Right renal cortex interstitium (tissue), 3 donors: ENCODE measurements at places on chromosomes 3 and 15.

DNA sequence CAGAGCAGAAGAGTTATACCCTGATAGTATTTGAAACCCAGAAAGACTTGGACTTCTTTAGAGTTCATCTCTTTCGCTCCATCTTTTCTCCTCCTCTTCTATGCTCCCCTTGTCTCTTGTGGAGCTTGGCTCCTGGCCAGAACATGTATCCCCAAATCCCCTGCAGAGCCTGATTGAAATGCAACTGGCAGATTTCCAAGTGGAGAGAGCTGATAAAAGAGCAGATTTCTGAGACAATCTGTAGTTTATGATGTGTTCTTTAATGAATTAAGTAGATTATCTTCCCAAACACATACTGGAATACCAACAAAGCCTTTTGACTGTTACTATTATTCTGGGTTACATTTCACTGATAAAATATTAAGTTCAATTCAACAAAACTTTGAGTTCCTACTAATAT lies 33.4 kb downstream of the UNC13C start:
- DNase-seq = no peak

DNA sequence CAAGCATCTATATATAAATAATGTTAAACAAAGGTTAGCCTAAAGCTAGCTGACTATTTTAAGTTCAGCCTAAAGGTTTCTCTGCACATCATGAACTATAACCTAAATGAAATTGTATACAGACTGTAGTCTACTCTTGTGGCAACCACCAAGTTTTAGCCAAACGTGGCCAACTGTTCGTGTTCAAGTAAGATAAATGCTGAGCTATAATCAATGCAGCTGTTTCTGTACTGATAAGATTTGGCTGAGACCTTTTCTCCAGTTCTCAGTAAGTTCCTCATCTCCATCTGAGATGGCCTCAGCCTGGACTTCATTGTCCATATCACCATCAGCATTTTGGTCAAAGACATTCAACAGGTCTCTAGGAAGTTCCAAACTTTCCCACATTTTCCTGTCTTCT lies 43.7 kb upstream of the IGSF10 start:
- no peak for DNase-seq

DNA sequence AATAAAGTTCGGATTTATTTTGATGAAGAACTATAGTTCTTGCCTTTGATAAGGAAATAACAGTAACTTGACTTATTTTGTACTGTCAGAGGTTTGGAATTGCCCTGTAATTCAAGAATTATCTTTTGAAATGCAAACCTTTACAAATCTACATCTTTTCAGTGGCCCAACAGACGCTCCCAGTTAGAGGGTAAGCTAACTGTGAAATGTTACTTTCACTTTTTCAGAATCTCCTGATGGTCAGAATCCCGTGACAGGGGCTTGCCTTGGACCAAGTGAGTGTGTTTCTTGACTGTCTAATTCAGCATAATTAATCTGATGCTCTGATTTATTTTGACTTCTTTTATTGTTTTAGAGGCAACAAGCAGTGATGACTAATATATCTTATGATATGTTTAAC lies 262.5 kb downstream of the PLOD2 start:
- DNase-seq = no peak

- no peak for DNase-seq
Observed at GRCh38 chr3:193853511-193854219, 260.7 kb downstream of the OPA1 start.

GRCh38 chr3:59411186-59411585 lies 361.4 kb upstream of the CFAP20DC start:
- DNase-seq = no peak

DNA sequence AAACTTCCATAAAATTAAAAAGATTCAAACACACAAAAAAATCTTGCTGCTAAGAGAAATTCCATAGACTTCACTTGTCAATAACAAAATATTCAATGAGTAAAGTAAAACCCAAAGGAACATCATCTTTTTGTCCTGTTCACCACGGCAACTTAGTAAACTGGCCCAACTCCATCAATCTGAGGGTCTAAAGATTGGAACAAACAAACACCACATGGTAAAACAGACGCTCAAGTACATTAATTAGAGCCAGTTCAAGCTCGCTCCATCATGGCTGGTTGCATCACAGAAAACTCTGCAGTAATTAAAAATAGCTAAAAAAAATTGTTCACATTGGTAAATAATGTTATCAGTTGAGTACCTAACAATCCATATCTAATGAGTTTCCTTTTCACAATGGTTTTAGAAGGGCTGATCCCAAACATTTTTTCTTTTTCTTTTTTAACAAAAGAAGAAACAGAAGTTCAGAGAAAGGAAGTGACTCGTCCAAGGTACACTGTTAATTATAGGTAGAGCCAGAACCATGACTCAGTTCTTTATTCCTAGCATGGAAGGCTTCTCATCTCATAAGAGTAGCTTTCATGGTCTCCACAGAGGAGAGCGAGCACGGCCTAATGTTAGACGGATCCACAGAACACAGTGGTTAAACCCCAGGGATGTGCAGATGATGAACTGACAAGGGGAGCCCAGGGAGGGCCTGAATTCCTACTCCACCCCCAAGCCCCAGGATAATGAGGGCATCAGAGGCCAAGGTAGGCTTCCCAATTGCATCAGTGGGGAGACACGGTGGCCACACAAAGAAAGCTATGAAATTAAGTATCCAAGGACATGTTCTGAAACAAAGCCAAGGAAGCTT lies 79.2 kb upstream of the ARHGEF3 start:
- no peak for DNase-seq

GRCh38 chr3:174295306-174296092 lies 563.6 kb upstream of the NAALADL2 start:
- DNase-seq = no peak

DNA sequence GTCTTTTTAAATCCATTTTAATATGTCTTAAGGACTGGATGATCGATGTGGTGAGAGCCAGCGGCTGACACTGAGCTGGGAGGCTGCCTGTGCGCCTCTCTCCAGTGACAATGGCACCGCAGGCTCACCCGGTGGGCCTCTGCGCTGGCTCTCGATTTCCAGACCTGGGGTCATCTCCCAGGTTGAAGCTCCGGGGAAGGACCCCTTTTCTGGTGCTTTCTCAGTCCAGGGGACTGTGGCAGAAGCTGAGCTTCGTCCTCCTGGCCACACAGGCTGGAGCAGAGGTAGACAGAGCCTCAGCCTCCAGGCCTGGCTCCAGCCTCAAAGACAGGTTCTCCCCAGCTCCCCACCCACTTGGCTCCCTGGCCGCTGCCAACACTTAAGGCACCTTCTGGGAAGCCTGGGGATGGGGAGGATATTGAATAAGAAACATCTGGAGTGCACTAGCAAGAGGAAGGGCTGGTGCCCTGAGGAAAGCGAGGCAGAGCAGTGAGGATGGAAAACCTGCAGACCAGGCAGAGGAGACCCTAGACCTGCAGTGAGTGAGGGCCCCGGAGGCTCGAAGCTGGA lies 154.2 kb upstream of the SMAD3 start:
- DNase-seq = no peak

GRCh38 chr3:148605521-148605920 lies 92.2 kb upstream of the AGTR1 start:
- DNase-seq = no peak

DNA sequence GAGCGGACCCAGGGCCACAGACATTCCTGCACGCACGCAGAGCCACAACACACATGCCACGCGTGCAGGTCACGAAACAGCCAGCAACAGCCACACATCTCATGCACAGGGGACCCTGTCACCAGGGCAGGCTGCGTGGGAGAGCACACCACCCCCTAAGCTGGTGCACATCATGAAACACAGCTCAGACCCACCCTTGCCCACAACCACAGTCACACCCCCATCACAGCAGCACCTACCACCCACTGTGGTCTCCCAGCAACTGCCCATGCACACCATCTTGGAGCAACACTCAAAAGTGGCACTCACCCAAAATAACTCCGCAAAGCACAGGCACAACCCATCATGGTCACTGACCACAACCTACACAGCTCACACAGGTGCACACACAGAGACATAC lies 75.7 kb downstream of the OCA2 start:
- no peak for DNase-seq

- DNase-seq = no peak
Observed at GRCh38 chr3:4751502-4752101, 227.6 kb upstream of the BHLHE40 start.

DNA sequence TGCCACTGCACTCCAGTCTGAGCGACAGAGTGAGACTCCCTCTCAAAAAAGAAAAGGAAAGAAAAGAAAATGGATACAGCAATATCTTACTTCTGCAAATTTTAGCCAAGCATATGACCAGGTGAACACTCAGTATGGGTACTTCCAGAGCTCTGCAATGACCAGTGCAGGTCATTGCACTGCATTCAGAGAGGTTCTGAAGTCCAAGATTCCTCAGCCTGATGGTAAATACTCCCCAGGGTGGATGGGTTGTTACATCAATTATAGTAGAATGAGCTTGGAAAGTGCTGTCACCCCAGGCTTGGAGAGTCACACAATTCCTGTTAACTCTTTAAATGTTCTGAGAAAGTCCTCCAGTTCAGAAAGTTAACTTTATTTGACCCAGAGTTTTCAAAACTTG lies 103.7 kb downstream of the RPLP1 start:
- DNase-seq = no peak

- no peak for DNase-seq
Observed at GRCh38 chr3:138093721-138094120, 21.7 kb downstream of the DZIP1L start.

DNA sequence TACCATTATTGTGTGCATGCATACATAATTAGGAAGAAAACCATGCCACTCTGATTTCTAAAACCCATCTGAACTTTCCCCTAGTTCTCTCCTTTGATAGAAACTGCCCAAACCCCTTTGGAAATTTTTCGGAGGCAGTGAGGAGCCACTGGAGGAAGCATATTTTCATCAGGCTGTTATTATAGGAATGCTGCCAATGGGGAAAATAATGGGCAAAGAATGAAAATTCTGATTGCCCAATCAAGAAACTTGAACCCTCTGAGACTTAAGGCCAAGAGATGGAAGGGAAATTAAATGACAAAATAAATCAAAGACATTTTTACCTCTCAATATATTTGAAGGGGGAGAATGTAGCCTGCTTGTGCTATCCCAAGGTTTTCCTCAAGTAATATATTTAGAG lies 376.0 kb upstream of the PDZRN3 start:
- no peak for DNase-seq

DNA sequence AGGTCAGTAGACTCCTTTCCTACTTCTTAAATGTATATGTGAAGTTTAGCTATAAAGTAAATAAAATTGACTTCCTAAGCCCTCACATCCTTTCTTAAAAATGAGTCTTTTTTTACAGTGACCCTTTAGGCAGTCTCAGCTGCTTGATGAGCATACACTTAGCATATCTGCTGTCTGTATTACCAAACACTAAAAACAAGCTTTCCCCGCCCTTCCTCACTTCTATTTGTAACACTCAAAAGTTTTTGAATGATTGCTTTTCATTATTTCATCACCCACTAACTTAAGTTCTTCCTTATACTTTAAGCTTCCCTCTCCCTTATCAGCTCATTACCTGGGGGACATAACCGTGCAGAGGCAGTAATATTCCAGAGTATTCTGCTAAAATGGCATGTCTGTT lies 89.4 kb downstream of the PLOD2 start:
- DNase-seq = no peak

- DNase-seq = no peak
Observed at GRCh38 chr3:183375337-183375736, 53.1 kb downstream of the MCF2L2 start.

- DNase-seq = no peak
Observed at GRCh38 chr3:42214064-42214463, 51.9 kb downstream of the CCK start.

DNA sequence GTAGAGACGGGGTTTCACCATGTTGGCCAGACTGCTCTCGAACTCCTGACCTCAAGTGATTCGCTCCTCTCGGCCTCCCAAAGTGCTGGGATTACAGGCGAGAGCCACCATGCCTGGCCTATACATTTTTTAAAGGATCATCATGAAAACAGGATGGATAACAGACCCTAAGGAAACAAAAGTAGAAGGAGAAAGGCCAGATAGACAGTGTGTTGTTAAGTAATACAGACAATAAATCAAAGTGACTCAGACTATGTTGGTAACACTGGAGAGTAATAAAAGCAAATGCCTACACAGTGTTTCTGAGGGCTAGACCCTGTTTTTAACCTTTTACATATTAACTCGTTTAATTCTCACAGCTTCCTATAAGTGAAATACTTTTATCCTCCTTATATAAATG lies 133.8 kb upstream of the MCTP2 start:
- no peak for DNase-seq

- no peak for DNase-seq
Observed at GRCh38 chr15:36584511-36584910, 5.1 kb downstream of the CDIN1 start.

- no peak for DNase-seq
Observed at GRCh38 chr3:146464005-146464595, 5.3 kb downstream of the PLSCR2 start.

GRCh38 chr3:55484801-55485791 lies 2.0 kb downstream of the WNT5A start:
- DNase-seq = no peak

- DNase-seq = no peak
Observed at GRCh38 chr3:170309046-170309445, 48.5 kb upstream of the SKIL start.

- no peak for DNase-seq
Observed at GRCh38 chr15:86773736-86774135, 694.1 kb downstream of the AGBL1 start.

GRCh38 chr3:156389449-156389950 lies 165.4 kb downstream of the SSR3 start:
- DNase-seq = no peak

GRCh38 chr3:8882171-8882593 lies 81.1 kb downstream of the RAD18 start:
- DNase-seq = no peak

DNA sequence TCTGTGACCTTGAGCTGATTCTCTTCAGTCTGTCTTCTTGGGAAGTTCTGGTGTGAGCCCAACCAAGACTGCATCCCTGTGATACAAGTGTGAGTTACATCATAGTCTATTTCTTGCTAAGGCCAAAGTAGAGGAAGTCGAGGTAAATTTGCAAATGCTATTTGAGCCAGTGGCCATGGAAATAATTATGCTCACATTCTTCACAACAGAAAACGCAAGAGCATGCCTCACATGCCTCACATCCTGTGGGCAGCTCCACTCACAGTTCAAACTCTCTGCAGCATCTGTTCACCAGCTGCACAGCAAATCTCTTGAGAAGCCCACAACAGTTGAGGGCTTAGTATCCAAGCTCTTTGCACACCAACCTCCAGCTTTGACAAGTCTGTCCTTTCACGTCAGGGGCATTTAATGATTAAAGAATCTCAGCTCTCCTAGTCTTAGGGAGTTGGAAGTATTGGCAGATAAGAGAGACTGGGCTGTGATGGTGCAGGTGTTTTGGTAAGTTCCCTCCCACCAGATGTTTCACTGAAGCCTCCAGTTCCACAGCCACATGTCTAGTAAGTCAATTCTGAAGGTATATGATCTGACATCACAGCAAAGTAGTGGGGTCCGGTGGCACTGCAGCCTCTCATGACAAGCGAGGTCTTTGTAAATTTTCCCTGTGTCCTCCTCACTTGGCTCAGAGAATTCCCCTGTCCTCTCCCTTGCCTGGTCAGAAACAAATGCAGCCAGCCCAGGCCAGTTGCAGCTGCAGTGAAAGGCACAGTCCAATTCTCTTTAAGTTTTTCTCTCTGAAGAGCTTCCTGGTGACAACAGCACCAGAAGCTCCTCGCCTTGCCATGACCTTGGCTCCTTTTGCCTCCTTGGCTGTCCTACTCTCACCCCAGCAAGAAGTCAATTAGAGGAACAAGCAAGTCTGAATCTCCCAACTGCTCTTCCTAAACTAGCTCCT lies 166.1 kb downstream of the SSR3 start:
- DNase-seq = no peak
